ENCODE measurements at places on chromosomes 13 and 19. TPM values are rescaled to one million over a fixed set of nuclear protein-coding genes. Genes with fewer than 3 reads are reported as not detected.

The PEG3 gene
- 11.6 TPM for total RNA-seq

The SOX1 gene
- total RNA-seq: not detected

The PCID2 gene
- 51.1 TPM for total RNA-seq

The SYT3 gene
- 0.45 TPM for total RNA-seq

The FZR1 gene
- total RNA-seq: 33.7 TPM

The KLK12 gene
- total RNA-seq: not detected

The MYH14 gene
- 5.9 TPM for total RNA-seq

The KCNRG gene
- not detected for total RNA-seq

The SLITRK5 gene
- 0.32 TPM for total RNA-seq

The TSEN34 gene
- total RNA-seq: 24.6 TPM

The STXBP2 gene
- 30.3 TPM for total RNA-seq

The EGLN2 gene
- 102 TPM for total RNA-seq

DNA sequence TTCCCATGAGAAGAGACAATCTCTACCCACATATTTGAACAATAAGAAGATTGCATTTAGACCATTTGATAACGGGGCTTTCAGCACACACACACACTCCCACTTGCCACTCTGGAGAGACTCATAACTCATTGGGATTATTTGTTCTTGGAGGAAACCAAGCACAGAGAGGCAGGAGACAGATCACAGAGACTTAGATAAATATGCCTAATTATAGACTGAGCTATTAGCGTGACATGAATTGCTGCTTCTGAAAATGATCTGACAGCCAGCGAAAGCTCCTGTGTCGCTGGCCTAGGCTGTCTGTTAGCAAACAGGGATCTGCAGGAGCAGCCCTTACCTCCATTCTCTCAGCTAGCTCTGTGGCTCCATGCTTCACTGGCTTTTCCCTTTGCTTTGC lies 111.4 kb downstream of the CCNA1 start:
- DNase-seq: no peak

- DNase-seq: no peak
Measured at GRCh38 chr19:58544591-58545285, 874 bp downstream of the TRIM28 start.

GRCh38 chr19:15656467-15656866 lies 15.8 kb downstream of the CYP4F3 start:
- DNase-seq: no peak

DNA sequence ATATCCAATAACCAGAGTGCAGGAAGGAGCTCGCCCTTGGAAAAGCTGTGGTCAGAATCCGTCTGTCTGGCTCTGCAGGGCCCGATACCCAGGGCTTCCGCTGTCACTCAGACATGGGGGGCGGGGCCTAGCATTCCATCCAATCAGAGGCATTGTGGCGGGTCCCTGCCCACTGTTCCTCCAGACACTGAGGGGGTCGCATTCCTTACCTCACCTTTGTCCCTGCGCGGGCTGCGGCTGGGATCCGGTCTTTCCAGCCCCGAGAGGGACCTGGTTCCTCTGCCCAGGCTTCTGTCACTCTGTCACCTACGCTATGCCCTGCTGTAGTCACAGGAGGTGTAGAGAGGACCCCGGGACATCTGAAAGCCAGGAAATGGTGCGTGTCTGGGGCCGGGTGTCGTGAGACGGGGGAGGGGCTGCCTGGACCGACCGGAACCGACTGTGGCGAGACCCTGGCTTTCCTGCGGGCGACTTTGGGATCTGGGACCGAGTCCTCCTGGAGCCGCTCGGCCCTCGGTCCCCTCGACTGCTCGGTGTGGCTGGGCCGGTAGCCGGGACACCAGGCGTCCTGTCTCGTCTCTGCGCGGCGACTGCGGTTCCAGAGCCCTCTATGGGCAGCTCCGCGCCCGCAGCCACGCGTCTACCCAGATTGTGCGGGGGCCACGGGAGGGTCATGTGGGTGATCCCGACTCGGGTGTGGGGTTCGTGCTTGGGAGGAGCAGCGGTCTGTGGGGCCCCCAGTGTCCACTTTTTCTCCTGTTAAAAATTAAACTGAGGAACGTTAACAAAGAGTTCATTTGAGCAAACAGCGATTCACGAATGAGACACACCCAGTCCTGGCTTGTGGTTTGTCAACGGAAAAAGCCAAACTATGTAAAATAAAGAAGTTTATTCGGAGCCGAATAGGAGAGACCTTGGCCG lies at the start of gene ZNF69:
ZNF69 (plus strand) TSS at position 172 of the 921 bp plus-strand sequence; CDS start at position 314, 142 bp downstream.
- DNase-seq: peak; percentile 95

DNA sequence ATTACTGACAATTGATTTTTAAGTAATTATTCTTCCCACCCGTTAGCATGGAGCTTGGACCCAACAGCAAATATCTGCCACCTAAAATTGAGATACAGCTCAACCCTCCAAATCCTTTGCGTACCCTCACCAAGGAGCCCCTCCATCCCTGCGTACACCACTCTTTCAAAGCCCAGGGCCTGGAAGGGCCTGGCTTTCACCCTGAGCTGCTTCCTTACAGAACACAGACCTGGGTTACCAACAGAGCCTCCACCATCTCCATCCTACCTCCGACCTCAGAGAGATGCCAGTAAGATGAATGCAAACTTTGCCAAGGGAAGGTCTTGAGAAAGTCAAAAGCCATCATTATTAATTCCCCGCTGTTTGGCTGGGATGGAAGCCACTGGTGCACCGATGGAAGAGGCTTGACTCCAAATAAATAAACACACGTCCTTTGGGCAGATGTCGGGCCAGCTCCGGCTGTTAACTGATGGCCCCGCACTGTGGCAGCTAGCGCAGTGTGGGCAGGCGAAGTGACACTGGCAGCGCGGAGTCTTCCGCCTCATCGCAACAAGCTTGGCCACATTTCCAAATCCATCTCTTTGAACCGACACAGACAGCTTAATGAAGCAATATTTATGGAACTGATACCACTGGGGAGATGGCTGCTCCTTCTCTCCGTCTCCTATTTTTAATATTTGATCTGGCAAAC lies 150.2 kb upstream of the VSTM2B start:
- DNase-seq: no peak

DNA sequence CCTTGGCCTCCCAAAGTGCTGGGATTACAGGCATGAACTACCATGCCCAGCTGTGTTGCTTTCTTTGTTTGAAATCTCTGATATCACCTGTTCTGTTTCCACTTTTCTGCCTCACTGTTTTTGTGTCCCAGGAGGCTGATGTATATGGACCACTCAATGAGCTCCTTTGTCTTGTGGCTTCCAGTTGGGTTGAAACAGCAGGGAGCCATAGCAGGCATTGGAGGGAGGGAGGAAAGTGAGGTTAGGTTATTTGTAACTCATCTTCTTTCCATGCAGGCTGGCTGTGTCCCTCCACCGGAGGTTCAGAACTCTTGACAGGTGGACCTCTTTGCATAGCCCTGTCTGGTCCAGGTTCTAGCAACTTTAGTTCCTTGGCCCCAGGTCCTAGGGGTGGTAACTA lies 6.1 kb upstream of the CYP4F22 start:
- DNase-seq: no peak

- no peak for DNase-seq
Measured at GRCh38 chr19:56710437-56710836, 38.9 kb upstream of the ZNF835 start.

GRCh38 chr19:52716522-52716921 lies 18.3 kb downstream of the ZNF611 start:
- no peak for DNase-seq

DNA sequence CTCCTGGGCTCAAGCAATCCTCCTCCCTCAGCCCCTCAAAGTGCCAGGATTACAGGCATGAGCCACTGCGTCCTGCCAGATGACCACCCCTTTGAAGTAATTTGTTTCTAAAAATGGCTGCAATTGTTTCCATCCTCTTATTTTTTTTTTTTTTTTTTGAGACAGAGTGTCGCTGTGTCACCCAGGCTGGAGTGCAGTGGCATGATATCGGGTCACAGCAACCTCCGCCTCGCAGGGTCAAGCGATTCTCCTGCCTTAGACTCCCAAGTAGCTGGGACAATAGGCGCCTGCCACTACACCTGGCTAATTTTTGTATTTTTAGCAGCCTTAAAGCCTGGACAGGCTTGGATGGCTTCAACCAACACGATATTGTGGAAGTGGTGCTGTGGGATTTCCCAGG lies 22.3 kb upstream of the DPP9 start:
- no peak for DNase-seq

- DNase-seq: peak; percentile 57
Measured at GRCh38 chr13:100674572-100674871, at the start of gene TMTC4. TMTC4 (minus strand) TSS chr13:100674795; CDS start chr13:100670362, 4,433 bp downstream.

DNA sequence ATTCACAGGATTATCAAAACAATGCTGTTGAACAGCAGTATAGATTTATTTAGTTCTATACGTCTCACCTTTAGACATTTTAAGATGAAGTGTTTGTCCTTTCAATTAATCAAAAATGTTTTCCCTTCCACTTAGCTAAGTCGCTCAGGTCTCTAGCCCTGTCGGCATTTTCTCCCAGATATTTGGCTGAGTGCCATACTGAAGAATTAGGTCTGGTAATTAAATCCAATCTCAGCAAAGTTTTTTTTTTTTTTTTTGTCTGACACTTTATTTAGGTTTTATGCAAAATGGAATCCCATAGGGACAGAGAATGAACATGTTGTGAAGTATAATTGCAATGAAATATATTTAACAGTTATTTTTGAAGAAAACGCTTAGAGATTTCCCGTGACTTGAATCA lies 44.1 kb downstream of the RFC3 start:
- DNase-seq: no peak

- DNase-seq: no peak
Measured at GRCh38 chr13:85254641-85255040, 544.6 kb downstream of the SLITRK6 start.

GRCh38 chr19:49849433-49850220 lies 1.3 kb upstream of the PTOV1 start:
- DNase-seq: no peak

DNA sequence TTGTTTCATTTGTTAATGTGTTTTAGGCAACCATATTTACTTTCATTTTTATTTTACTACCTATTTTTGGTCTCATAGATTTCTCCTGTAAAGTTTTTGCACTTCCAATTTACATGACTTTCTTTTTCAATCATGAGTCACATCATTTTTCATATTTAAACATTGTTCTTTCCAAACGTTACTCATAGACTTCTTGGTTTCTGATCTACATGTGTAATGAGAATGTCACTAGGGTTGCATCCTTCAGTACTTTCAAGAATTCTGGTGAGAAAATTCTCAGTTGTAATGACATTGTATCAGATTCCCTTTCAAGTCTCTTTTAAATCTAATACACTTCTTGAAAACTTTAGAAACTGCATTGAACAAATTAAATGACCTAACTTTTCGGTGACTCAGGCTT lies 991.7 kb downstream of the EFNB2 start:
- no peak for DNase-seq

DNA sequence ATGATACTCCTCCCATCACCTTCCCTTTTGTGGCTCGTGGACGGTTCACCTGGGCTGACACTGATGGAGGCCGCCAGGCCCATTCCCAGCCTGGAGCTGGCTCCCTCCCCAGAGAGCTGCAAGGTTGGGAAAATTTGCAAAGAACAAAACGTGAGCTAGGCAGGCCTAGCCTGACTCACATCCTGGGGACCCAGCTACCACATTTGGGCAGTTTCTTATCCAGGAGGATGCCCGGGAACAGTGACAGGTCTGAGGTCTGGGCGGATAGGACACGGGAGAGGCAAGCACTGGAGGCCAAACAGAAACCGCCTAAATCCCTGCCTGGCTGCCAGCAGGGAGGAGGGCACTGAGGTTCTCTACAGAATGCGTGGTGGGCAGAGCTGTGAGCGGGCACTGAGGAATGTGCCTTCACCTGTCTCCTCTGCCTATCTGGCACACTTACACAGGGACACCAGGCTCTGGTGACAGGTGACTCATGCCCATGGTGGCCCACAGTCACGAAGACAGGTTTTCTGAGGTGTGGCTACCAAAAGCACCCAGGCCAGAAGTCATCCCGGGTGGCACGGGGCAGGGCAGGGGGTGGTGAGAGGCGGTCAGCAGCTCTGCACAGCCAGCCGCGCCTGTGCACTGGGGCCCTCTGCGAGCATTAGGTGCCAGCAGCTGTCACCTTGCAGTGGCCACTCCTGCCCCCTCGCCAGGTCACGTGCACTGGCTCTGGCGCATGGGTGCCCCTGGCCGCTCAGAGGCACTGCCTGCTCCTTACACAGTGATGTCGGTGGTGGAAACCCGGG lies 23.2 kb downstream of the SH3GL1 start:
- DNase-seq: peak; percentile 53

GRCh38 chr19:36377541-36378178 lies 1.3 kb downstream of the ZFP14 start:
- DNase-seq: no peak

GRCh38 chr19:970695-971094 lies 13.4 kb upstream of the WDR18 start:
- DNase-seq: no peak

DNA sequence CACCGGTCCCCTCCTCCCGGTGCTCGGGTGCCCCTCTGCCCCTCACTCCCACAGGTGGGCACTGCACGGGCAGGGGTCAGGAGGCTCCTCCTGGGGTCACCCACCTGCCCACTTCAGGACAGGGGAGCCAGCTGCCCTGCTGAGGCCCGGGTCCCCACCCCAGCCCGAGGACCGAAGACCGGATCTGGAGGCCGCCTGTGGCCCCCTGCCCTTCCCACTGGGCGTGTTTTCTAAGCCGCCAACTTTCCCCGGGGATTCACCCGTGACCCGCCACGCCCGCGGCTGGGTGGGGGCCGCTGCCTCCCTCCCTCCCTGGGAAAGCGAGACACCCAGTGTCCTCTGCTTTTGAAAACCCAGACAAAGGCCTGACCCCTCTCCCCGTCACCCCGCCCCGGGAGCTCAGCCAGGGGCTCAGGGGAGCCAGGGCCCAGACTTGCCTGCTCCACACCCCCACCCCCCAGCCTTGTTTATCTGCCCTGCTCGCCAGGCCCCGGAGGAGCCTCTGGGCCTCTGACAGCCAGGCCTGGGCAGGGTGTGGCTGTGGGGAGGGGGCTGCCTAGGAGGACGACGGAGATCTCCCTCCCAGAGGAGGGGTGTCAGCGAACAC lies 1.3 kb downstream of the PALM start:
- peak; percentile 66 for DNase-seq

GRCh38 chr19:45653634-45654033 lies 14.4 kb upstream of the GIPR start:
- DNase-seq: no peak

DNA sequence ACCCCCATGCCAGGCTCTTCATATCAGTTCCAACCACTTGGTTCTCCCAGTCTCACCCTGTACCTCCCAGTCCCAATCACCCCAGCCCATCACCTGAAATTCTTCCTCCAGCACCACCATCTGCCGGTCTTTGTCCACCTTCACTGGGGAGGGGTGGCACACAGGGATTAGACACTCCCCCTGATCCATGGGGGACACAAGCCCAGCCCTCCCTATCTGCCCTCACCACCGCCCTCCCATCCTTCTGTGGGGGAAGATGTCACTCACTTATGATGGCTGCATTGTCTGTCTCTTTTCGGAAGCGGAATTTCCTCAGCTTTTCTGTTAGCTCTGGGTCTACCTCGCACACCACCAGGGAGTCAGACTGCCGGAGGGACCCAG lies 685 bp downstream of the GMFG start:
- DNase-seq: peak; percentile 49

Data from aorta (tissue), 5 donors.